ENCODE measurements at places on chromosomes 3 and 15.
A peak's percentile ranks its signal among the peaks of the same experiment; 100 is the strongest.

- H3K27ac ChIP-seq: no peak overlapping the region
- no peaks in the 10 kb centered on the region for H3K36me3 ChIP-seq
- no peaks in the 10 kb centered on the region for H3K27me3 ChIP-seq
- peak; percentile 71 for DNase-seq
- H3K4me3 ChIP-seq: no peak overlapping the region
Measured at GRCh38 chr3:117439812-117440211, 730.2 kb downstream of the TUSC7 start.

- no peak overlapping the region for H3K27ac ChIP-seq
- no peaks in the 10 kb centered on the region for H3K4me1 ChIP-seq
- H3K4me3 ChIP-seq: no peak overlapping the region
- peak; percentile 13 for DNase-seq
Measured at GRCh38 chr3:117253636-117254035, 544.1 kb downstream of the TUSC7 start.

GRCh38 chr3:47097864-47098263 lies 66.0 kb downstream of the SETD2 start:
- no peak overlapping the region for H3K27ac ChIP-seq
- H3K27me3 ChIP-seq: no peaks in the 10 kb centered on the region
- no peak for DNase-seq
- no peaks in the 10 kb centered on the region for H3K4me1 ChIP-seq
- no peak overlapping the region for H3K4me3 ChIP-seq
- no peaks in the 10 kb centered on the region for H3K36me3 ChIP-seq

GRCh38 chr3:78754066-78754743 lies 1013.6 kb downstream of the ROBO1 start:
- no peaks in the 10 kb centered on the region for H3K27me3 ChIP-seq
- peak; percentile 37 for DNase-seq
- no peaks in the 10 kb centered on the region for H3K4me1 ChIP-seq
- no peaks in the 10 kb centered on the region for H3K36me3 ChIP-seq
- no peak overlapping the region for H3K27ac ChIP-seq
